Activated naive CD4-positive, alpha-beta T cell (primary cell): ENCODE measurements at places on chromosomes 2 and 18.

GRCh38 chr2:39875182-39875913, 96.3 kb upstream of the THUMPD2 start:
- no peak for DNase-seq

DNA sequence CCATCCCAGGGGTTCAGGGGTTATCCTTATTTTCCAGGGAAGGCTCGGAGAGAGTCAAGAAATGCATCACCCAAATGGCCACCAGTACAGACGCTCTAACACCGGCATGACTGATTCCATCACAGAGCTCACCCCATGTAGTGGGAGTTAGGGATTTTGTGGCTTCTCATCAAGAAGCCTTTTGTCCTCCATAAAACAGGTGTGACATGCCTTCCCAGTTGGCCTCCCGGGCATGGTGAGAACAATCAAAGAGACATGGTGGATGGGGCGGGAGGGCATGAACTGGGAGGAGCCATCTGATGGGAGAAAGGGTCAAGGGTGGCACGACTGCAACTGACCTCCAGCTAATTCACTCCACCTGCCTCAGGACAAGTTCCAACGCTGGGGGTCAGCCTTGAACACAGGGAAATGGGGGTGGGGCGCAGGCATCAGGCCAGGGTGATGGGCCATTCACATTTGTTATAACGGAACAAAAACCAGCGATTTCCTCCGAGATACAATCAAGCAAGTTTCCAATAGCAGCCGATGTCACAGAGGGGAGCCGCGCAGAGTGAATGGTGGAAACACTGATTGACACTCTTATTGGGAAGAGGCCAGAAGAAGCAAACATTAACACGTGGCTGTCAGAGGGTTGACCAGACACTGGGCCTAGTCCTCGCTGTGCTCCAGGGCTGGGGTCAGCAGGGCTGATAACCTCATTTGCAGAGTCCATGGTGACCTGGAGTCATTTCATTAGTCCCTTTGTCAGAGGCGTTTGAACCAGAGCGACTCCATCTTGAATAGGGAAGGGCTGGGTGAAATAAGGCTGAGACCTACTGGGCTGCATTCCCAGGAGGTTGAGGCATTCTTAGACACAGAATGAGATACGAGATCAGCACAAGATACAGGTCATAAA, 80.5 kb upstream of the HPCAL1 start:
- no peak for DNase-seq

GRCh38 chr2:12091201-12091806, 344.9 kb downstream of the LPIN1 start:
- DNase-seq: no peak

GRCh38 chr18:78721981-78722380, 257.6 kb upstream of the SALL3 start:
- DNase-seq: no peak

- DNase-seq: no peak
Measured at GRCh38 chr18:68478246-68478645, 236.7 kb downstream of the TMX3 start.

- no peak for DNase-seq
Measured at GRCh38 chr2:238997137-238997390, 149.2 kb downstream of the TWIST2 start.

DNA sequence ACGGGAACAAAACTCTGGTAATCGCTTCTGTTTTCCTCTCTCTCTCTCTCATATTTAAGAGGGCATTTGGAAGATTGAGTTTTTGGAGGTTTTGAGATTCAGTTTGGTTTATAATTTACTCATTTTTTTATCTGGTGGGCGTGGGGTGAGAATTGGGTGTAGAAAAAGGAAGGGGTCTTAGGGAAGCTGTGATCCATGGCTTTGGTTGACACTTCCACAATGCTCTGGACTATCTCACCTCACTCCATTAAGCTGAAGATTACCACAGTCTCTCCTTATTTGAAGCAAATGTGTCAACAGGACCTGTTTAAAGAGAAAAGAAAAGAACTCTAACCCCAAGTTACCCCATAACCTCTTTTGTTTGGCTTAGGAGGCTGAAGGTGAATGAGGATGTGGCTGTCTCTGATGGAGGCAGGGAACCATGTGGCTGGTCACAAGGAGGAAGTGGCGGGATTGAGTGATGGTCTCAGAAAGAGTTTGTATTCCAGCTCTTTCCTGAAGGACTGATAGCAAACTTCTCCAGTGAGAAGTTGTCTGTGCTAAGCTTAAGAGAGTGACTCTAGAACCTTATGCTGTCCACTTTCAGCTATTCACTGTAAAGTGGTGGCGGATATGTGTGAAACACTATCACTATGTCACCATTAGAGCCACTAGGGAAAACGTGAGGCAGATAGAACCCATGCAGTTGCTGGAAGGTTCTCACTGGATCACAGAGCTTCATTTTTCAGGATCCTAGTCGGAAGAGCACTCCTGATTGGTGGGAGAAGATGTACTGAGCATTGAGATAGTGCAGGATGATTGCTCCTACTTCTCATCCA, 934 bp downstream of the ZNF804A start:
- no peak for DNase-seq

DNA sequence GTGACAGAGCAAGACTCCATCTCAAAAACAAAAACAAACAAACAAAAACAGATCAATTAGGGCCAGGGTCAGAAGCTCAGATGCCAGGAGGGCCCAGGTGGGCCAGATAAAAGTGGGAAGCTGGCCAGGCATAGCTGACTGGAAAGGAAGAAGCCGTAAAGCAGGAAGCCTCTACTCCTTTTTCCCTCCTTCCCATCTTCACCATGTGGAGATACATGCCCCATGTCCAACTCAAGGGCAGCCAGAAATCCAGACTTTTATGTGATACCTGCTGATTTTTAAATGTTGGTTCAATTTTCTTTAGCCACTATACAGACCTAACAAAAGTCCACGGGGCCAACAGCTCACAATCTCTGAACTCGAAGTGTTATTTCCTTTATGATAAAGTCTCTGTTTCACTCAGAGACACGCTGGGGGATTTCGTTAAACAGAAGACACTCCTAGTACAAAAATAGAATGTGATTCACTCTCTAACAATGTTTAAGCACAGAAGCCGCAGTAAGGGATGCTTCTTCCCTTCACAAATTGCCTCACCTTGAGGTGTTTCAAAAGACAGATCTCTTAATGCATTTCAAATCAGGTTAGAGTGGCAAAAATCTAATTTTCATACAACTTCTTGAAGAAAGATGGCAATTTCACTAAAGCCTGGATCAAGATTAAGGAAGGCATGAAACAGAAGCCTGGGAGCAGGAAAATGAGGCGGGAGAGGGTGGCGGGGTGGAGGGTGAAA, 14.0 kb downstream of the TMEM247 start:
- DNase-seq: no peak

GRCh38 chr2:134011936-134012586, 241.8 kb upstream of the MGAT5 start:
- no peak for DNase-seq

- DNase-seq: no peak
Measured at GRCh38 chr2:8159966-8160603, 521.8 kb upstream of the ID2 start.

DNA sequence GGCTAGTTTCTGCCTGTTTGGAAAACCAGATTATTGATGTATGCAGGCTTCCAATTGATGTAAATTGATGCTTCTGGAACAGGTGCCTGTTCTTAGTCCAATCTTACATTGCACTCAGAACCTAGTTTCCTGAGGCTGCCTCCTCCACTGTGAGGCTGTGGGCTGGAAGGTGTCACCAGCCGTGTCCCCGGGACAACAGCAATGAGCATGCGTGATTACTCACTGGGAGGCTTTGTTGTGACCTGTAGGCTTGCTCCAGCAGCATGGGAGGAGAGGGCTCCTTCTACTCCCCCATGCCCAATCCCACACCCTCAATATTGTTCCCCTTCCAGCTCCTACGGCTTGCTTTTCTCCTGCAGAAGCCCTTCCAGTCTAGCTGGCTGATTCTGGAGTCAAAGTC, 11.1 kb downstream of the RSAD2 start:
- DNase-seq: no peak

GRCh38 chr2:146634230-146635097, 1210.4 kb upstream of the ACVR2A start:
- no peak for DNase-seq

DNA sequence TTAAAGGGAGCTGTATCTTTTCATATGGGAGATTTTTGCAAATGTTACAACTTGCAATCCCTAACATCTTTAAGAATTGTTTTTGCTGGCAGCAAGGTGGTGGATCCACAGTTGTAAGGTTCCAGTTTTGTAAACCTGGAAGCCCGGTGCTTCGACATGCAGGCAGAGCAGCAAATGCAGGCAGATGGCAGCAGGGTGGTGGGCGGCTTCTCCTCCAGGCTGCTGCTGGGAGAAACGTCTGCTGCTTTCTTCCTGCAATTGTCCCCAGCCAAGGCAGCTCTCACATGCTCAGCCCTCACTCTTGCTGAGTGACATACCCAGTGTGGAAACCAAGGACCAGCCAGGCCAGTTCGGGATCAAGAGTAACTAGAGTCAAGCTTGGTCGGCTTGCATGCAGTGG, 166.0 kb downstream of the SEPTIN10 start:
- DNase-seq: no peak

DNA sequence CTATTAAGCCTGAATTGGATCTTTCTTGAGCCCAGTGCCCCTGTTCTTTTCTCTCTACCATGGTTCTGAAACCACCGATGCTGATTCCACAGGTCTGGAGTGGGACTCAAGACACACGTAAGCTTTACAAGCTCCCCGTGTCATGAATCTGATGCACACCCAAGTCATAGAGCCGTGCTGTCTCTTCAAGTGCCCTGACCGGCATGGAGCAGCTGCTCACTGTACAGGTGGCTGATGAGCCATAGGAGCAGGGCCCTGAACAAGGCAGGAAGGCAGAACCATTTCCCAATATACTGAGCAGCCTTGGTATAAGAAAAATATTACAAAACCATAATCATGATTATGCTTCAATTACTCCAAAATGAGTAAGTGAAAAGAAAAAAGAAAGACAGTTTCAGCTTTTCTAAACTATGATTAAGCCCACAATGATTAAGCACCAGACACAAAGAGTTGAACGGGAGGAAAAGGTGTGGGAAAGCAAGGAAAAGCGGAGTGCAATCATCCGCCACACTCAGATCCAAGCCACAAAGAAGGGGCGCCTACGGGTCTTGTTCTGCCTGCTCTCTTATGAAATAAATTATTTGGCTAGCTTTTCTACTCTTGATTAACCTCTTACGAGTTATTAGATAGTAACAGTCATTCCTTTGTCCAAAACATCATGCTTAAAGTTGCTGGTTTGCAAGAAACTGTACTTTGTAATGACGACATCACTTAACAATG, 41.7 kb downstream of the NOL10 start:
- no peak for DNase-seq

- no peak for DNase-seq
Measured at GRCh38 chr2:240819858-240820606, at the start of gene KIF1A. KIF1A (minus strand) TSS chr2:240820219; CDS start chr2:240797752, 22,467 bp downstream.

- DNase-seq: no peak
Measured at GRCh38 chr18:44521668-44522022, 159.0 kb upstream of the SETBP1 start.

DNA sequence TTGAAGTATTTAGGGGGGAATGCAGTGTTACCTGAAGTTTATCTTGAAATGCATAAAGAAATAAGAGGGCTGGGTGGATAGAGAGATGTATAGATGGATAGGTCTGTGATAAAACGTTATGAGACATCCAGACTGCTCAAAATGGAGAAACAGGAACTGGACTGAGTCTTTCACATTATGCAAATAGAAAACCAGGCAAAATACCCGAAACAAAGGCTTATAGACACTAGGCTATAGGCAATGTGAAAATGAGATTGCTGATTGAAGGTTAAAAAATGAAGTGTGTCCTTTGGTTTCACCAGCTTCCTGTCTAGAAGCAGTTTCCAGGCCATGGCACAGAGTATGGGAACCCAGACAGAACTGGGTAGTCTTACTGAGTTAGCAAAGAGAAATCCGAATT, 24.9 kb upstream of the SLC3A1 start:
- DNase-seq: no peak

DNA sequence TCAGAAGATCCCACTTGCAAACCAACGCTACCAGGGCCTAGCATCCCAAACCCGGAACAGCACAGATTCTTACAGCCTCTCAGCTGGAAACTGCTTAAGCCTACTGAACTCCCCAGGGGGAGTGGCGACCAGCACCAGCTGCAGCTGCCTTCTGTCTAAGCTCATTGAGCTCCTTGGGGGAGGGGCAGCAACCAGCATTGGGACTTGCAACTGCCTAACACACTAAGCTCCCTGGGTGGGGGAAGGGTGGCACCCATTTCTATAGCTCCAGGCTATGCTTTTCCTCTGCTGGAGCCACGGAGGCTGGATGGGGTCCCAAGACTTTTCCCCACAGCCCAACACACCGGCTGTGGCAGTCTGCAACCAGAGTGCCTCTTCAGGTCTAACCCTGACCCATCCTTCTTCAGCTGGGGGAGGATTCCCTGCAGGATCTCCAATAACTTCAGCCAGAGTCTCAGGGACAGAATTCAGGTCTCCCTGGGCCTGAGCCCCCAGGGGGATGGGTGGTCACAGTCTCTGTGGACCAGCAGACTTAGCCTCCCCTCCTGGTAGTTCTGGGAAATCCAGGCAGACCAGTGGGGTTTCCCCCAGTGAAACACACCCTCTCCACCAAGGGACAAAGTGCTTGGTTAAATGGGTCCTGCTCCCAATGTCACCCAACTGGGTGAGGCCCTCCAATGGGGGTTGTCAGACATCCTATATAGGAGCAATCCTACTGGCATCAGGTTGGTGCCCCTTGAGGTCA, 45.9 kb upstream of the ITGA4 start:
- no peak for DNase-seq
